ENCODE measurements at places on chromosomes 11 and 22.

DNA sequence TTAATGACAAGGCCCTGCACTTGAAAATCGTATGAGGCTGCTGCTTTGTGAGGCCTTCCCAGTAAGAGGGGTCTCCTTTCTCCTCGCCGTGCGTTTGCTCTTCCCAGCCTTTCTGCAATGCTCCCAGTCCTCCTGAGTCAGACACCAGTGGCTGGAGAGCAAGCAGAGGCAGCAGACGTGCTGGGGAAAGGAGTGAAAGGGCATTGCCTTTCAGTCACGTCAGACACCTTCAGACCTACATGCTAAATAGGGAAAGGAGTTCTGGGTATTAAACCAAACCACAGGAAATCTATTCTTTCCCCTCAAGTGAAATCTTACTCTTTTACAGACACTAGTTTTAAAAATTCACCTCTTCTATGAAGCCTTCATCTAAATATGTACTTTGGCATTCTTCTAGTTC is 274.8 kb downstream of the NTM start:
- DNase-seq: no peak

DNA sequence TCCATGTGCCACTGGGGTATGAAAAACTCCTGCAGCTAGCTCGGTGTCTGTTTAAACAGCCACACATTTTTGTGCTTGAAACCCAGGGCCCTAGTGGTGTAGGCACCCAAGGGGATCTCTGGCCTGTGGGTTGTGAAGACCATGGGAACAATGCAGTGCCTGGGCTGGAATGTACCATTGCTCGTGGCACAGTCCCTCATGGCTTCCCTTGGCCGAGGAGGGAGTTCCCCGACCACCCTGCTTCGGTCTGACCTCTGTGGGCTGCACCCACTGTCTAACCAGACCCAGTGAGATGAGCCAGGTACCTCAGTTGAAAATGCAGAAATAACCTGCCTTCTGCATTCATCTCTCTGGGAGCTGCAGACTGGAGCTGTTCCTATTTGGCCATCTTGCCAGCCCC is 214.0 kb downstream of the TRPC6 start:
- no peak for DNase-seq

GRCh38 chr11:58578136-58578634 is 678 bp upstream of the ZFP91 start:
- DNase-seq: peak; percentile 95

GRCh38 chr11:47215366-47215910 is 664 bp downstream of the DDB2 start:
- no peak for DNase-seq

All from stimulated activated naive CD8-positive, alpha-beta T cell treated with anti-CD3 and anti-CD28 coated beads, Interleukin-15, amount 100 ng/mL, for 72 hours (primary cell).